ENCODE measurements at places on chromosomes 6 and 20.
A peak's percentile ranks its signal among the peaks of the same experiment; 100 is the strongest.

GRCh38 chr6:108946695-108947094, 98.5 kb downstream of the ARMC2 start:
- DNase-seq, result peak; percentile 76

DNA sequence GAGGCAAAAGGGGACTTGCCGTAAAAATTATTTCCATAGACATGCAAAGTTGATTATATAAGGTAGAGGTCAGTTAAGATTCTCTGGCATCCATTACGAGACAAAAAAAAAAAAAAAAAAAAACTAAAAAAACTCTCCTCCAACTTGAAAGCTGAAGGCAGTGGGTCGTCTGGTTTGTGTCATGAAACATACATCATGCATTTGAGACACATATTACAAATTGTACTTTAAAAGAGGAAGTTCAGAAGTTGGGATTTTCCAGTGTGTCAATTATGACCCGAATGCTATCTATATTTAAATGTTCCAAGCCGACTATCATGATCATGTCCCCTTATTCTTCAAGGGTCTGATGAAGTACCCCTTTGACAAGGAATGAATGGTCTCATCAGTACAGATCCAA, 125.1 kb downstream of the ZNF217 start:
- DNase-seq, result no peak

GRCh38 chr6:38393986-38394385, 245.7 kb downstream of the BTBD9 start:
- DNase-seq, result no peak

DNA sequence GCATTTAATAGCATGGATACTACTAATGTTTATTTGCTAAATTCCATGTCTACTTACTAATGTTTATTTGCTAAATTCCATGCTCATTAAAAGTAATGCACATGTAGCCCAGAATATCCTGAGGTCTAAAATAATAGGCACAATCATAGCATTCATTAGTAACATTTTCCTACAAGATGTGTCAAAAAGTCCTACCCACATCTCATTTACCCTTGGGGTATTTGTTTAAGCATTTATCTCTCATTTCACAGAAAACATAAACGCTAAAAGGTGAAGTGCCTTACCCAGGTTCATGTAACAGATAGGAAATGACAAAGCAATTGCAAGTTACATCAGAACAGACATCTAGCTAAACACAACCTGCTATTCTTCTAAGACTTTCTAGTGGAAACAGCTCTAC, 457.1 kb downstream of the HACE1 start:
- no peak for DNase-seq

GRCh38 chr20:50138120-50138478, 15.4 kb downstream of the PEDS1 start:
- DNase-seq, result no peak

- no peak for DNase-seq
Measured at GRCh38 chr6:40398034-40398691, 189.0 kb downstream of the LRFN2 start.

GRCh38 chr20:7673841-7674240, 266.4 kb downstream of the HAO1 start:
- peak; percentile 92 for DNase-seq
